Thyroid gland (tissue), 4 donors: ENCODE measurements at places on chromosomes 3 and 15. TPM values are rescaled to one million over a fixed set of nuclear protein-coding genes. Genes with fewer than 3 reads are reported as not detected.

DNA sequence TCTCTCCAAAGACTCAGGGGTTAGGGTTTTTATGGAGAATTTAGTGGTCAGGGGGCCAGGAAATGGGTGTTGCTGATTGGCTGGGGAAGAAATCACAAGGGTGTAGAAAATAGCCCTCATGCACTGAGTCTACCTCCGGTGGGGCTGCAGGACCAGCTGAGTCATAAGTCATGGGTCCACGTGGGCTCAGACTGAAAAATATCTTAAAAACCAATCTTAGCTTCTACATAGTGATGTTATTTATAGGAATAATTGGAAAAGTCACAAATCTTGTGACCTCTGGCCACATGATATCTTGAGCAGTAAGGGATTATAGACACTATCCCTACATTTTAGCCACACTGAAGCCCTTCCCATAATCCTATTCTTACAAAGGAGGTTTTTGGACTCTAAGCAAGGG is 224.0 kb downstream of the DPH6 start:
- DNase-seq = no peak

- DNase-seq = no peak
Observed at GRCh38 chr3:159233734-159234133, 431.9 kb downstream of the MFSD1 start.

The BCL2A1 gene
- 0.83 TPM for total RNA-seq

DNA sequence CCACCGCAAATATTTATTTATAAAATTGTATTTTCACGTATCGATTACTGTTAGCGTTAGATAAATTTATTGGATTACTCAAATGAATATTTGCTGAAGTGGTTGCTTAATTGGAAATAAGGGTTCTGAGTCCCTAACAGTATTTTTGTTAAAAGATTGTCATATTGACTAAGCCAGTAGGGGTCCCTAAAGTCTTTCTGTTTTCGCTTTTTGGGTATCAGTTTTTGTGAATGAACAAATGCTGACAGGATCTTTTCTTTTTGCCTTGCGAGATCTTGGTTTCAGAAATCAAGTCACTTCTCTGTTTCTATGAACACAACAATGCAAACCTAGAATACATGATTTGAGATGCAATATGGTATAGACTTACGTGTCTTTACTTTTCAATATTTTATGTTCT is 7.1 kb downstream of the RAD51 start:
- DNase-seq = no peak

DNA sequence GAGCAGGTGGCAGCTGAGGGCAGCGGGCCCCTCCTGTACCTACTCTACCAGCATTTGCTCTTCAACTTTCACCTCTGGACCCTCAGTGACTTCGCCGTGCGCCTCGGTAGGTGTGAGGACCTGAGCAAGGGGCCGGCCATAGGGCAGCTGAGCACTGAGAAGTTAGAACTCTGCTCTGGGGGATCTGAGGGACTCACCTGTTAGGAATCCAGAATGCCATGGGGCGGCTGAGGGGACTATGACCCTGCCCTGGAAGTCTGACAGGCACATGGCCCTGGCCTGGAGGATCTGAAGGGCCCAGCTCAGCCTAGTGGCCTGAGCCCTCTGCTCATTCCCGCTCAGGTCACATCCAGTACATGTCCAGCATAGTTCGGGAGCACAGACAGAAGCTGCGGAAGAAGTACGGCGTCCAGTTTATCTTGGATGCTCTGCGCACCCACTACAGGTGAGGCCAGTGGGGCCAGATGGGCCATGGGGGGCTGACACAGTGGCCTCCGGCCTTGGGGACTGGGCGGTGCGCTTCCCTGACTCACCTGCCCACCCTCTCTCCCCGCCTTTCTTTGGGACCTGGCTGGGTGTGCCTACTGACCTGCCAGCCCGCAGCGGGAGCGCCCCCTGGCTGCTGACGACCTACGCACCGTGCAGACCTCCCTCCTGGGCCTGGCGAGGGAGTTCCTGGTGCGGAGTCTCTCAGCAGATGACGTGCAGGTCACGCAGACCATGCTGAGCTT is 18.8 kb downstream of the NBEAL2 start:
- DNase-seq = peak; percentile 79

- no peak for DNase-seq
Observed at GRCh38 chr3:100915706-100916495, 77.3 kb downstream of the ABI3BP start.

- DNase-seq = no peak
Observed at GRCh38 chr15:74497584-74497983, 36.6 kb upstream of the UBL7 start.

GRCh38 chr3:143167969-143168854 is 48.6 kb downstream of the CHST2 start:
- no peak for DNase-seq

The CSK gene
- total RNA-seq = 18.9 TPM

The ADAMTS7 gene
- 1.7 TPM for total RNA-seq

GRCh38 chr3:131540143-131540542 is 37.4 kb upstream of the MRPL3 start:
- DNase-seq = no peak

GRCh38 chr15:72136170-72137051 is 18.2 kb downstream of the SENP8 start:
- DNase-seq = no peak
